Nephron progenitor cell (in vitro differentiated cells): ENCODE measurements at places on chromosomes 4 and X.

GRCh38 chr4:184232975-184233374, 15.3 kb upstream of the ENPP6 start:
- no peak overlapping the region for H3K4me3 ChIP-seq
- no peaks in the 10 kb centered on the region for H3K36me3 ChIP-seq
- peaks cover 9% of the 10 kb centered on the region for H3K27me3 ChIP-seq
- no peak overlapping the region for H3K27ac ChIP-seq
- peaks cover 16% of the 10 kb centered on the region for H3K4me1 ChIP-seq

DNA sequence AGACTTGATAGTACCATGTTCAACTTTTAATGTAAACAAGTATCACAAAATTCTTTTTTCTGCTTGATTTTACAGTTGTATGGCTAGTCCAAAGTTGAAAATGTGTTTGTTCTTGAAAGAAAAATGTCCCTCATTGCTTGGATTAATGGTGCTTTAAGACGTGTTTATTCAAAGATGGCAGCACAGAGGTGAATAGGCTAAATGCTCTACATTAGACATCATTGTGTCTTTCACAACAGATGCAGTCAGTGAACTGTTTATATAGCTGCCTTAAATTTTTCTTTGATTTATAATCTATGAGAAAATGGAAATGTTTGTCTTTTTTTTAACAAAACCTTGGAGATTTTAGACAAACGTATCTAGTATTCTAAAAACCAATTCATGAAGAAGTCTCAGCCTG, 137.3 kb downstream of the BMPR1B start:
- H3K27me3 ChIP-seq: peaks cover 6% of the 10 kb centered on the region
- peaks cover 28% of the 10 kb centered on the region for H3K4me1 ChIP-seq
- H3K27ac ChIP-seq: peak overlapping the region; percentile 22
- H3K36me3 ChIP-seq: peaks cover 29% of the 10 kb centered on the region
- H3K4me3 ChIP-seq: no peak overlapping the region
- DNase-seq: no peak

GRCh38 chr4:169902658-169903345, 123.4 kb downstream of the MFAP3L start:
- no peaks in the 10 kb centered on the region for H3K4me1 ChIP-seq
- no peak overlapping the region for H3K27ac ChIP-seq
- no peak overlapping the region for H3K4me3 ChIP-seq
- peaks cover 4% of the 10 kb centered on the region for H3K27me3 ChIP-seq
- DNase-seq: no peak

- H3K4me1 ChIP-seq: no peaks in the 10 kb centered on the region
- no peak overlapping the region for H3K27ac ChIP-seq
- no peak for DNase-seq
- peaks cover 11% of the 10 kb centered on the region for H3K36me3 ChIP-seq
- H3K27me3 ChIP-seq: no peaks in the 10 kb centered on the region
These were observed 170.1 kb downstream of the ATG4A start for GRCh38 chrX:108261549-108262203.

DNA sequence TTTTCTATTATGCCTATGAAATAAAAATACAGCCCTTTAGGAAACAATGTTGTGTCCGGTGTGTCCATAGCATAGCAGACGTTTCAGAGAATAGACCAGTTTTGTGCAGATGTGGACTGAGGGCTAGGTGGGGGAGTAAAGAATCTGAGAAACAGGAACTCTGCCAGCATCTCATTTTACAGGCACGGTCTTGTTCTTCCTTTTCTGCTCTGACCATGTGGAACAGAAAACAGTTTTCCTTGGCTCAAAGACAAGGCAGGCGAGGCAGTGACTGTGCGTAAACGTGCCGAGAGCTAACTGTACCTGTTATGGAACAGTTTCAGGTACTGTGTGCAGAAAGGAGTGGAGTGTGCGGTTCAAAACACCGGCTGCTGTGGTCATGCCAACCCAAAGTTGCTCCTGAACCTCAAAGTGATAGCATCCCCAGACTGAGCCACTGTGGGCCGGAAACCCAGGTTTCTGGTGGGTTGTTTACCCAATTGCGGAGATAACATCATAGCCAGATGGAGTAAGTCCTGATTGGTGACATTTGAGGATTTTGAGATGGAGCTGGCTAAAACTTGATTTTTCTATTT, 20.2 kb downstream of the CNGA2 start:
- no peaks in the 10 kb centered on the region for H3K36me3 ChIP-seq
- H3K27me3 ChIP-seq: peaks cover 7% of the 10 kb centered on the region
- no peak overlapping the region for H3K4me3 ChIP-seq
- no peak overlapping the region for H3K27ac ChIP-seq
- DNase-seq: no peak

- no peak overlapping the region for H3K27ac ChIP-seq
- H3K4me3 ChIP-seq: no peak overlapping the region
- H3K27me3 ChIP-seq: no peaks in the 10 kb centered on the region
- no peaks in the 10 kb centered on the region for H3K36me3 ChIP-seq
These were observed 544.5 kb downstream of the PPP4R3C start for GRCh38 chrX:26918631-26919030.

- peak overlapping the region; percentile 72 for H3K27ac ChIP-seq
- H3K36me3 ChIP-seq: peaks cover 12% of the 10 kb centered on the region
- peaks cover 15% of the 10 kb centered on the region for H3K27me3 ChIP-seq
- no peak overlapping the region for H3K4me3 ChIP-seq
- peaks cover 25% of the 10 kb centered on the region for H3K4me1 ChIP-seq
These were observed 24.1 kb downstream of the CSF2RA start for GRCh38 chrX:1292575-1293290.

- DNase-seq: no peak
- peaks cover 27% of the 10 kb centered on the region for H3K4me1 ChIP-seq
- no peak overlapping the region for H3K27ac ChIP-seq
- no peak overlapping the region for H3K4me3 ChIP-seq
These were observed 163.8 kb upstream of the PGRMC2 start for GRCh38 chr4:128451270-128451905.

- peak; percentile 3 for DNase-seq
- H3K27ac ChIP-seq: peak overlapping the region; percentile 91
- H3K4me1 ChIP-seq: peaks cover 27% of the 10 kb centered on the region
- H3K27me3 ChIP-seq: no peaks in the 10 kb centered on the region
These were observed 59.5 kb downstream of the PGRMC2 start for GRCh38 chr4:128227991-128228571.

GRCh38 chr4:10203851-10204250, 87.3 kb upstream of the WDR1 start:
- no peak overlapping the region for H3K4me3 ChIP-seq
- H3K36me3 ChIP-seq: no peaks in the 10 kb centered on the region
- H3K27ac ChIP-seq: no peak overlapping the region
- no peak for DNase-seq
- H3K27me3 ChIP-seq: peaks cover 23% of the 10 kb centered on the region

GRCh38 chr4:23750125-23750524, 139.7 kb downstream of the PPARGC1A start:
- H3K27me3 ChIP-seq: peaks cover 10% of the 10 kb centered on the region
- H3K36me3 ChIP-seq: no peaks in the 10 kb centered on the region
- DNase-seq: no peak

GRCh38 chr4:67581913-67582312, 23.4 kb downstream of the STAP1 start:
- no peak overlapping the region for H3K27ac ChIP-seq
- no peaks in the 10 kb centered on the region for H3K27me3 ChIP-seq
- no peaks in the 10 kb centered on the region for H3K4me1 ChIP-seq
- DNase-seq: no peak
- H3K36me3 ChIP-seq: no peaks in the 10 kb centered on the region

DNA sequence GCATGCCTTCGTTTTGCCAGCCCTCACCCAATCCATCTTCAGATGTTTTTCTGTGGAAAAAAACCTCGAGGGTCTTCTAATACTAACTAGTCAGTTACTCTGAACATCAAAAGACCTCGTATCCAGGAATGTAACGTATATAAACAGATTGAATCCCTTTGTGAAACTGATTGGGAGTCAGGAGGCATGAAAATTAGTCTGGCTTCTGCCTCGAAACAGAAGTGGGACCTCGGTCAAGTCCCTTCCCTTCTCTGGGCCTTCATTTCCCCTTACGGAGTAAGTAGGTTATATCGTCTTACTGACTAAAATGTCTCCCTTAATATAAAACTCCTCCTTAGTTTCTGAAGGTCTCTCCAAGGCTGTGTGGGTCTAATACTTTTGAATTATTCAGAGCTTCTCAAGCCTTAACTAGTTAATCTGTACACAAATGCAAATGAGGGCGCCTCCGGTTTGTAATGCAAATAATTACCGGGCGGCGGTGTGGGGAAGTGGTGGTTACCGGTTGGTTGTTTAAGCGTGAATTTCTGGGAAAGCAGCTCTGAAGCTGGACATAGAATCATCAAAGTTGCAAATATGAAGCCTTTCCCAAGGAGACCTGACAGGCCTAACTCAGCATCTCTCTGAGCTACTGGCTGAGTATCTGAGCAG, 11.4 kb upstream of the NKRF start:
- H3K4me1 ChIP-seq: peaks cover 12% of the 10 kb centered on the region
- H3K36me3 ChIP-seq: peaks cover 44% of the 10 kb centered on the region
- no peak overlapping the region for H3K27ac ChIP-seq
- no peak for DNase-seq
- H3K4me3 ChIP-seq: no peak overlapping the region

- H3K4me1 ChIP-seq: no peaks in the 10 kb centered on the region
- H3K36me3 ChIP-seq: no peaks in the 10 kb centered on the region
- no peak overlapping the region for H3K4me3 ChIP-seq
- no peak for DNase-seq
These were observed 7.1 kb downstream of the SLC25A31 start for GRCh38 chr4:127737295-127737694.
